Stimulated activated CD8-positive, alpha-beta memory T cell treated with anti-CD3 and anti-CD28 coated beads, Interleukin-15, amount 100 ng/mL, for 1 hour (primary cell): ENCODE measurements at places on chromosomes 3 and 15.

DNA sequence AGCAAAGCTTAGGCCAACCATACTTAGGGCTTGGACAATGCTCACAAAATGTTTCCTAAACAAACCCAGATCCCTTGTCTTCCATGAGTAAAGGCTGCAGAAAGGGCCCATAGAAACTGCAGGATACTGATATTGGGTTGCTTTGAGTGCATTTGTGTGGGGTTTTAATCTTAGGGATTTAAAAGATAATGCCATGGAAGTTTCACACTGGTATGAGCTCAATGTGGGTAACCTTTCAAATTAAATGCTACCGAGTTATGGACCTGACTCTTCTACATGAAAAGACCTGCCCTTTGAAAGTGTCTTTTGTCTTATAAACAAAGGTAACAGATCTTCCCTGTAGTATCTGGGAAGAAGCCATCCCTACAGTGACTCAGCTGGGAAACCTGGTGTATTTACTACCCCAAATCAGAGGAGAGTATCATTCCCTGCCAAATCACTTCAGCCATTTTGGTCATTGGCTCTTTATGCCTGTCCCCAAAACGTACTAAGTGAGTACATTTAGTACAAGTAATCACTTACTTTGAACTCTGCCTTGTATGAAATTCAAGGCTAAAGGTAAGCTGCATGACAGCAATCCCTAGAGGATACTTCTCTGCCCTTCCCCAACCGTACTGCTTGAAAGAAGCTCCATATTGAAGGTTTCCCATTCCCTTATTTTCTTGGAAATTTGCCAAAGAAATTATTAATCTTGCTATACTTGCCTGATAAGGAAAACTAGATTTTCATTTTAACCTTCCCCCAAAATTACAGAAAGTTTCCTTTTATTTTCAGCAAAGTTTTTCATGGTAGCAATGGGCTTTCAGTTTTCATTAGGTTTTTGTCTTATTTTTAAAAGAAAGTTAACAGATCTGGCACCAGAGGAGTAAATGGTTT is 7.2 kb downstream of the TM4SF1 start:
- no peak for DNase-seq

DNA sequence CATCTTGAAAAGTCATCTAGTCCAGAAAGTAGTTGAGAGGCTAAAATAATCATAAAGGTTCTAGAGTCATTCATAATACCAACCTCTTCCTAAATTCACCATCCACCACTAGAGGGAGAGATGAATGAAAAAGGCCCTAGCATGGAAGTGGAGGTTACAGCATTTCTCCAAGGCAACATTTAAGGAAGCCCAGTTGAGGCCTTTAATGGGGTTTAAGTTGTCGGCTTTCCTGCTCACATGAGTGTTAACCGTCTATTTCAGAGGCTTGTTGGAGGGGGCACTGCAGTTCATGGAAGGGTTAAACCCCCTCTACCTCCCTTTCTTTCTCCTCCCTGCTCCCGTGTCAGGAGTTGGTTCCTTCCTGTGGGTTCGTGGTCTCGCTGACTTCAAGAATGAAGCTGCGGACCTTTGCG is 3.8 kb upstream of the SLCO3A1 start:
- no peak for DNase-seq

GRCh38 chr3:33046521-33046920 is 50.4 kb downstream of the GLB1 start:
- DNase-seq, result no peak

DNA sequence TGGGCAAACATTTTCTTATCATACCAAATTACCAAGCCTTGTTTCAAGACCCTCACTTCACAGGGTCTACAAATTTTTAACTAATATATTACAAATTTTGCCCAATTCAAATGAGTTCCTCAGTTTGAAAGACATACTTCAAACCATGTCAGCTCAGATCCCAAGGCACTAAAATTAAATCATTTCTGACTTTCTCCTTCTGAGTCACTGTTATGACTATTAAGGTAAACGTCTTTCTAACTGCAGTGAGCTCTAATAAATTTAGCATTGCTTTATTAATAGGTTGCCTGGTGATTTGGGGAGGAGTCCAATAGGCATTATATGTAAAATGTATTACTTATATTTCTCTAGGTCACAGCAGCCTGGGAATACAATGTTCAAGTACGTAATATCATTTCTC is 158.2 kb upstream of the ARHGEF26 start:
- DNase-seq, result no peak

GRCh38 chr15:36982430-36982829 is 117.9 kb downstream of the MEIS2 start:
- DNase-seq, result no peak

DNA sequence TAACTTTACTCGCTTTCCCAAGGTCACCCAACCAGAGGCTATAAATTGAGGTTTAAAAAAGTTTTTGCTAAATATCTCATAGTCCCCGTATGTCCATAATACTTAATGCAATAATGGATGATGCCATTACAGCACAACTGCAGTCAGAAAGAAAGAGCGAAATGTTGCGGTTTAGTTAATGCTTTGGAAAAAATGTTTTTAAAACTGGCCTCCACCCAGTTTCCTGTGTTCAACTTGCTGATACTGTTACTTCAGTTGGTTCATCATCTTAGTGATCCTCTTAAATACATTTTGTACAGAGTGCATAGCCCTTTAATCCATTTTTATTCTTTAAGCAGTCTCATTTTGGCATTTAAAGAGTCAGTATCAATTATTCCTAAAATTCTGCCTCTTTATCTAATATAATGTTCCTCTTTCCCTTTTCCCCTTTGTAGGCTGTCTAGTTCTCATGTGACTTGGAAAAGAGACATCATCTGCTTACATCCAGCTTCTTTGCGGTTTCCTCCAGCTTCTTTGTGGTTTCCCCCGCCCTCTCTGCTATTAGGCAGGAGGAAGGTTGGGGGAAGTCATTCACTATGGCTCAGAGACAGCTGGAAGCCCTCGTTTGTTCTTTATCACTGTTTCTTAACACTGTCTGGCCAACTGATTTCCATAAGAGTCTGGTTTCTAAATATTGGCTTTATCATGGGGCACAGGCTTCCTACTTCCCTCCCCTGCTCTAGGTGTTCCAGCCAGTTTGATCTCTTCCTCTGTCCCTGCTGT is 154.3 kb downstream of the GOLIM4 start:
- no peak for DNase-seq

DNA sequence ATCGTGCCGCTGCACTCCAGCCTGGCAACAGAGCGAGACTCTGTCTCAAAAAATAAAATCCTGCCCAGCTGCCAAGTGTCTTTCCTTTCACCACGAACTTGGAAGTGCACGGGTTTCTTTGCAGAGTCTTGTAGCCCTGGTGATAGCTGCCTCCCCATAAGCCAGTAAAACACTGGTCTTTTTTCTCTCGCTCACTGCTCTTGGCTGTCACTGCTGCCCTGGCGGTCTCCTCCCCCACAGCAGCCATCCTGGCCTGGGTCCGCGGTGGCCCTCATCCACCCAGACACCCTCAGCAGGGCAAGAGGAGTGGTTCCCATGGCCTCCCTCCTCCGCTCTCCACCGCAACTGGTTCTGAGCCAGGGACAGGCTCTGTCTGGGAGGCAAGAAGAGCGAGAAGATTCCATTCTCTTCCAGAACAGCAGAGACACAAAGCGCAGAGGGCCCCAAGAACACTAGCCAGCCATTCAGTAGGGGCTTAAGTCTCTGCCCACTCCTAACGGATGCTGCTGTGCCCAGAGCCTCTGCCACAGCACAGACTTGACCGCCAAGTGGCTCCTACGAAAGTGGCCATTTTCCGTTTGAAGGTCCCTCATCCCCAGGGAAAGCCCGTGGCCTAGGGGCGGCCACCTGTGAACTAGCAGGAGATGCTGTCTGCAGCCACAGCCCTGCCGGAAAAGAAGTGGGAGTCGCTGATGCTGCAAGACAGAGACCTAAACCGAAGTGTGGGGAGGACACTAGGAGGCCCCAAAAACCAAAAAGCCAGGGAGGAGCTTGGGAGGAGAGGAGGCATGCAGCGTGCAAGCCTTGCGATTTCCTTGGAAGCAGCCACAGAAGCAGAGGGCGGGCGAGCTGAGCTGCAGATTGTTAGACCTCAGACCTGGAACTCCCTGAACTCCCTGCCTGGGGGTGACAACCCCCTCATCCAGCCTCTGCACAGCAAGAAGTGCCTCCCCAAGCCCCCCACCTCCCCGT is 44.1 kb downstream of the KLHL25 start:
- DNase-seq, result no peak

DNA sequence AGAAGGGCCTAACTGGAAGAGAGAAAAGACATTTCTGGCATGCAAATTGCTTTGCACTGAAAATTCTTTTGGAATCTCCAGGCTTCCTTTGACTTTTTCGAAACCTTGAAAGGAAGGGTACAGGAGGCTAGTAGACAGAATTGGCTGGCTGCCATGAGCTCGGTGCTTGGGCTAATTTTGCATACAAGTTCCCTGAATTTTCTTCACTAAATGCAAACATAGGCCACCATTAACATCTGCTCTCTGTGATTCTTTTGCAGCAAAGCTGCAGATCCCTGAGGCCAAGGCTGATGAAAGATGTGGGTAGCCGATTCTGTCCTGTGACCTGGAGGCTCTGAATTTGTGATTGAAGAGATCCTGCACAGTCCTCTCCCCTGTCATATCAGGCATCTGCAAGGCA is 247.8 kb upstream of the MCTP2 start:
- DNase-seq, result no peak

DNA sequence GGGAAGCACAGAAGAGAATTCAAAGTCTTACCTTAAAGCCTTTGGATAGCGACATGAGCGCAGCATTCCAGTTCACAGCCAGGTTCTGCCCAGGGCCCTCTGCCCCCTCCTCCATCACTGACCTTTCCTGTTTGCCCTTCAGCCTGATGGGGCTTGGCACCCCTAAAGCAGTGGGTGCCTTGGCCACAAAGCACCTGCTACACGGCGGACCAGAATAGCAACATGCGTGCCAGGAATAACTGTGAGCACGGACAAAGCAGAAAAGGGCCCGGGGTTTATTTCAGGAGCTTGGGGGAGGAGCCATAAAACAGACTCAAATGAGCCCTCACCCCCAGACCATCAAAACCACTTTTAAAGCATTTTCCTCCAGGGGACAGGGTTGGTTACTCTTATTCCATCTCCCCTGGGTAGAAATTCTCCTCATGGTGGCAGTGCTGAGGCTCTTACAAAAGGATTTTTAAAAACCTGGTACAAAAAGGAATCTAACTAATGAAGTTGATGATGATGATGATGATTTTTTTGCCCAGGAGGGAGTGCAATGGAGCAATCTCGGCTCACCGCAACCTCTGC is 135.4 kb downstream of the KLF13 start:
- no peak for DNase-seq

GRCh38 chr15:68783226-68784058 is 37.3 kb downstream of the ANP32A start:
- peak; percentile 41 for DNase-seq

GRCh38 chr3:193910310-193910709 is 225.6 kb upstream of the HES1 start:
- no peak for DNase-seq

- no peak for DNase-seq
Measured at GRCh38 chr3:136263251-136263650, 13.1 kb downstream of the PCCB start.

- DNase-seq, result no peak
Measured at GRCh38 chr3:183128709-183129108, 29.4 kb upstream of the MCCC1 start.

DNA sequence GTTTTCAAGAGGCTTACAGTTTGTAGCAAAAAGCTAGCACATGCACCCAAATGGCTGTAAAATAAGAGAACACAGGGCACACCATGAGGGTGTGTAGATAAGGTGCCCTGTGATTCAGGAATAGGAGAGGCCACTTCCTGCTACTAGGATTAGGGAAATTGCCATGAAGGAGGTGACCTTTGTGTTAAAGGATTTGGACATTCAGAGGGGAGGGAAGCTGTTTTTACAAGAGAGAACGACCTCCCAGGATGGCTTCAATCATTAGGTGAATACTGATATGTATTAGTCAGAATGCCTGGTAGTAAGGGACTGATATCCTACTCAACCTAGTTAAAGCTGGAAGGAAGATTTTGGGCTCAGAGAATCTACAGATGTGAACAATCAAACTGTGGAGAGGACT is 35.7 kb upstream of the ABHD17C start:
- DNase-seq, result no peak

- peak; percentile 45 for DNase-seq
Measured at GRCh38 chr3:52317208-52318000, 1.3 kb downstream of the DNAH1 start.

DNA sequence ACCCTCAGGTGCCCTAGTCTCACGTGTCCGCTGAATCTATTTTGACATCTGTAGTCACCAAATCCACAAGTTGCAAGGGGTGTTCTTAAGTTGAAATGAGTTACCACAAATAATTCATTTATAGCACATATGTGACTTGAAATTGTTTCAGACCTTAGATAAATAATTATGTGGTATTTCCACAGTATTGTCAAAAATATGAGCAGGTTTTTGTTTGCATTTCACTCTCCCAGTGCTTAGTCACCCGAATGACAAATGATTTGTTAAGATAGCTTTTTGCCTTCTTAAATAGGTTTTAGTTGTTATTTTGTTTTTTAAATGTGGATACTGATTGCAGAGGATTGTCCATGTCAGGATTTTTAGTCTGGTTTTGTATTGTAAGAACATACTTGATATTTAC is 2.6 kb downstream of the MFSD1 start:
- no peak for DNase-seq

- DNase-seq, result no peak
Measured at GRCh38 chr3:58041182-58041825, 33.1 kb downstream of the FLNB start.

DNA sequence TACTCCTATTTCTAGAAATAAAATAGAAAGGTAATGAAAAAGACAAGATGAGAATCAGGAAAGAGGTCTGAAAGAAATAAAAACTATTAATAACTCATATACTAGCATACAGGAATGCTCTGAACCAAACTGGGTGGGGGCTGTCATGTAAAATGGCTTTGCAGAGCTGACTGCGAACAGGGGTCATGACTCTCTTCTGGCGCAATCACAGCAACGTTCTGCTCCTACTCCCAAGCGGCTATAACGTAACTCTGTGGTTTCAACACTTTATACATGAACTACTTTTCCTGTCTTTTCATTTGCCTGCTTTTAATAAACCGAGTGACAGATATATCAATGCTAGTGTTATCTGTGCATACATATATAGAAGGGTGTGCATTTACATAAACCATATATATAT is 116.7 kb downstream of the DLG1 start:
- no peak for DNase-seq

GRCh38 chr3:64268926-64269325 is 43.7 kb upstream of the PRICKLE2 start:
- no peak for DNase-seq

- DNase-seq, result no peak
Measured at GRCh38 chr3:52420388-52420787, 24.5 kb downstream of the SEMA3G start.
